ENCODE measurements at places on chromosomes 6 and 20.

DNA sequence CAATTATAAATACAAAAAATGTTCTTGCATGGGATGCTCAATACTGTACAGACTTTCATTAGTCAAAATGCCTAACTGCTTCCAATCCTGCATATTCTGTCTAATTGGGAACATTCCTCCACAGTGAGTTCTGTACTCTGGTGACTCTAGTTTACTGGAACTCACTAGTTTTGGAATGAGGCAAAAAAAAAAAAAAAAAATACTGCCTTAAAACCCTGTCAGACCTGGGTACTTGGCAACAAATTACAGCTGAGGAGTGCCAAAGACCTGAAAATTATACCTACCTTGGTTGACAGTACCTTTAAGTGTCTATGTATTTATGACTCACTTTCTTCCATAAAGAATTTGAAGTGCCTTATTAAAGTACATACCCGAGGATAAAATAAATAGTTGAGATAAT lies 276.7 kb downstream of the FARS2 start:
- peak; percentile 44 for DNase-seq

GRCh38 chr6:111874025-111874415 lies 768 bp upstream of the FYN start:
- no peak for DNase-seq

DNA sequence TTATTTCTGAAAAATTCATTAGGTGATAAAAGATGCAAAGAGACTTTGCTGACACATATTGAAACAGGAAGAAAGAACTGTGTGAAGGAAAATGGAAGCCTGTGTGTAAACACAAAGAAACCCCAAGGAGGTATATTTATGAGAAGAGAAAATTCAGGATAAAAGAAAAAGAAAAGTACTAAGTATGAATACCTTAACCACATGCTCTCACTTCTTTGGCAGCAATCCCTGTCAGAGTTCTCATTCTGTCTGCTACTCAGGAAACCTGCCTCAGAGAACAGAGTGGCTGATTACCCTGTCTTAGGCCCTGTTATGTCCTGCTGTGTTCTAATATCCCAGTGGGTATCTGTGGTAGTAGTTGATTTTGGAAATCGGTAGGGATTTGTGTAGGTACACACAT lies 457.9 kb downstream of the TBC1D32 start:
- DNase-seq, result no peak

DNA sequence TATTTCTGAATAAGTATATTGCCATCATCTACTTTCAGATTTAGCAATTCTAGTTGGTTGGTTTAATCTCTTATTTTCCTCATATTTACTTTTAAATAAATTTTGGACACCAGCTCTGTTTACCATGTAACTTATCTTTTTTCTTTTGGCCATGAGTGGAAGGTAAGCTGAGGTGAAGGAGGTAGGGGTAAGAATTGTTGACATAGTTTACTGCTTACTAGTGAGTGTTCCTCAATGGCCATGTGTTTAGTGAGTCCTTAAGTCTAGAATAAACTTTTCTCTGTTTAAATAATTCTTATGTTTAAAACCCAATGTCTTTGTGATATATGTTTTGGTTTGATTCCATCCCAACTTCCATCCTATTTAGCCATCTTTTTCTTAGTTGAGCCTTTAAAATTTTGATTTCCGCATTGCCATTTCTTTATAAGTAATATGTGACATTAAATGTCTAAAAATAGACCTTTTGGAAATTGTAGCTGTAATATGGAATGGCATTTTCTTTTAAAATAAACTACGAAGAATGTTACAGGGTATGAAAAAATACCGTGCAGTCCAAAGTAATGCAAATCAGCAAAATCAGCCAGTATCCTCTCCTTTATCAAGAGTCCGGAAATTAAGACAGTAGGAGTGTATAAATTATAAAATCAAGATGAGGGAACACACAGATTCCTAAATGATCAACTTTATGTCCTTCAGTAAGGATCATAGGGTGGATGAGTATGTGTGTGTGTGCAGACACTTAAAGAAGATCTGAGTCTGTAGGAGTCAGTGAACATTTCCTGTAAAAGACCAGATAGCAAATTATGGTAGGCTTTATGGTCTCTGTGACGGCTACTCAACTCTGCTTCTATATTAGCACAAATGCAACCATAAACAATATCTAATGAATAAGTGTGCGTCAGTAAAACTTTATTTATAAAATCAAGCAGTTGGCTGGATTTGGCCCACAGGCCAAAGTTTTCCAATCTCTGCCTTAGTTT lies 10.3 kb downstream of the STXBP5 start:
- no peak for DNase-seq

- DNase-seq, result peak; percentile 95
Measured at GRCh38 chr20:40506537-40506939, 182.5 kb downstream of the MAFB start.

- no peak for DNase-seq
Measured at GRCh38 chr20:37315021-37315451, 25.6 kb downstream of the MANBAL start.

DNA sequence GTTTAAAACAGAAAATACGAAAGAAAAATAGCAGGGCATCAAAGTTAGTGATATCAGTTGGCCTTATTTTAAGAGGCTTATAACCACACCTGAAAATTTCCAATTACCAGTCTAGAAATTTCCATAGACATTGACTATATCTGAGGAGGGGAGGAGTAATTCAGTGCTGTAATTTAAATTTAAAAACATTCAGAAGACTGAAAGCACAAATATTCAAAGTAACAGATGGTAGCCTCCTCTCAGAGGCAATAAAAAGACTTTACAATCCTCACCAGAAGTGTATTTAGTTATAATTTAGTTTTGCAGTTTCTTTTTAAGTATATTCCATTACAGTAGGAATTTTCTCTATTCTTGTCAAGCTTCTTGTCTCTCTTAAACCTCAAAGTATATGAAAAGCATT lies 18.4 kb upstream of the LOC128125822 start:
- DNase-seq, result no peak

DNA sequence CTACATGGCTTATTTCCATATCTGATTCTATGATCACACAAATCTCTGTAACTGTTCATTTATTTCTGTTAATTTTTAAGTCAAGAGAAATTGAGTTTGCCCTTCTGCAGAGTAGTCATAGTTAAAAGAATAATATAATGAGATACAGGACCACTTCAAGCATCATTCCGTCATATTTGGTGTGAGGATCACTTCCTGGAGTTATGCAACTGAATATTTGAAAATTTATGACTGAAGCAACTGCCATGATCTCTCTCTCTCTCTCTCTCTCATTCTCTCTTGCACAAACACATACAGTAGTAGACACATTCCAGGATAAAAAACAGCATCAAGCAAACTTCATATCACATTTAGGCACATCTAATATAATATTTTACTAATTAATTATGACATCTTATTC lies 116.4 kb downstream of the COL9A1 start:
- DNase-seq, result no peak

- no peak for DNase-seq
Measured at GRCh38 chr20:1629321-1629720, 9.5 kb upstream of the SIRPB1 start.

DNA sequence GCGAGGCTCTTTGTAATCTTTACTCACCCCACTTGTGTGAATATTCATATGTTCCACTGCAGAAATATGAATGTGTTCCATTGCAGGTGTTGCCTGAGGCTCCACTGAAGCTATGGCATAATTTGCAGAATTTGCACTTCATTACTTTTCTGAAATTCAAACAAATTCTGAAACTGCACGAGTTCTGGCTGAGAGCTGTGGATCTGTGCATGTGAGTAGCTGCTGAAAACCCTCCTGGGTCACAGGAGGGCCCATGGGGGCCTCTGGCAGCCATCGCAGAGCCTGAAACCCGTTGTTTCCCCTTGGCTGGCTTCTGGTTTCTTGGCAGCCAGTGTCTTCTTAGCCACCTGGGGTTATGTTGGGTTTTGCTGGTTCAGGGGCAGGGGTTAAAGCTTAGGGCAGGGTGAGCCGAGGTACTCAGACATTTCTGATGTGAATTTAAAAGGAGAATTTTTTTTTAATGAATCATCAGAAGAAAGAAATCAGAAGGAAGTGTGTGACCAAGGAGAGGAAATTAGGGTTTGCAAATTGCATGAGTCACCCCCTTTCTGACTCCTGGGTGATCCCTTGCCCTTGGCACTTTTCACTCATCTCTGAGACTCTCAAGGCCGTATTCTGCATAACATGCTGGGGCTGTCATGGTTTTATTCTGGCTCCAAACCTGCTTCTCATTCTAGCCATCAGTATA lies 40.6 kb downstream of the TOX2 start:
- peak; percentile 94 for DNase-seq

DNA sequence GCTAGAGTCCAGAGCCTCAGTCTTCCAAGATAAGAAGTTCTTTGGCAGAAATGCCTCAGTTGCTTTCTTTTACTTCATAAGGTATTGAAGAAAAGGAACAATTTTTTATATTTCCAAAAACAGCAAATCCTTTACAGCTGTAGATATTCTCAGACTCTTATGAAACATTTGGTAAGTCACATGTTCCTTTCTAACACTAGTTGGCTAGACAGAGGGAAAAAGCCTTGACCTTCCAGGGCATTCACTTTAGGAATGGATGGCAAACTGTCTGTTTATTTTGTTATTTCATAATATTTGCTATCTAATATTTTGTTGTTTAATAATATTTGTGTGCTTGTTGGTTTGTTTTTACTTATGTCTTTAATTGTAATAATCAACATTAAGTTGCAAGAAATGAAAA lies 140.8 kb downstream of the PTPRK start:
- DNase-seq, result no peak

GRCh38 chr20:6767126-6767535 lies 355 bp upstream of the BMP2 start:
- DNase-seq, result no peak

- DNase-seq, result no peak
Measured at GRCh38 chr6:97443408-97444080, 160.5 kb upstream of the MMS22L start.

- DNase-seq, result no peak
Measured at GRCh38 chr6:131581523-131581922, 8.5 kb downstream of the ARG1 start.

GRCh38 chr20:63699466-63700198 lies 3.2 kb downstream of the TNFRSF6B start:
- no peak for DNase-seq

GRCh38 chr20:5080384-5080877 lies 39.3 kb downstream of the PCNA start:
- DNase-seq, result no peak

DNA sequence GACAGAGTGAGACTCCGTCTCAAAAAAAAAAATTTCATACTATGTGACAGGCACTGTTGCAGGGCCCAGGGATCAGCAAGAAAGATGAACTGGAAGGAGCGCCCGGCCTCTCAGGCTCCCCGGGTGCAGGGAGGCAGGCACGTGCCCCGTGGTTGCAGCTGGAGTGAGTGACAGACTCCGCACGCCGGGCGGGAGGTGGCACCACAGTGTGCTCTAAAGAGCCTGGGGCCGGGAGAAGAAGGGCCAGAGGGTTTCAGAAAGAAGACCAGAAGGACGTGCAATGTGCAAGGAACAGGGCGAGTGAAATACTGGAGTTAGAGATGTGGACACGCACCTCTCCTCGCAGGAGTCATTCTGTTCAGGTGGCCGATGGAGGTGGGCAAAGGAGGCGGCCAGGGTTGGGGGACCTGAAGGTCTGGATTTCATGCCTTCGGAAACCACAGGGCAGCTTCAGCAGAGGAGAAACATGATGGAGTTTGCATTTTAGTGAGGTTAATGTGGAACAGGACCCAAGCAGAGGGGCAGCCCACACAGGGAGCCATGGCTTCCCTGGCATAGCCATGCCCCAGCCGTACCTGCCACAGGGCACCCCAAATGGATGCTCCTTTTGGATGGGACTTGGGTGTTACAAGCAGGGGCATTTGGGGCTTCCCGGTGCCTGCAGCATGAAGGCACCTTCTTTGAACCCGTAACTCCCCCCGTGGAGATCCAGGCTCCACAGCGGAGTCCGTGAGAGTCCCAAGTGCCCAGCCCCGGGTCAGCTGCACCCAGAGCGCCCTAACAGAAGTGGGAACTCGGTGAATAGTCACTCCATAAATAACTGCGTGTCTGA lies 226.2 kb downstream of the ERMARD start:
- no peak for DNase-seq

- DNase-seq, result no peak
Measured at GRCh38 chr6:30175765-30176164, 12.4 kb downstream of the TRIM15 start.

- no peak for DNase-seq
Measured at GRCh38 chr6:105794239-105794638, 291.9 kb upstream of the PRDM1 start.

DNA sequence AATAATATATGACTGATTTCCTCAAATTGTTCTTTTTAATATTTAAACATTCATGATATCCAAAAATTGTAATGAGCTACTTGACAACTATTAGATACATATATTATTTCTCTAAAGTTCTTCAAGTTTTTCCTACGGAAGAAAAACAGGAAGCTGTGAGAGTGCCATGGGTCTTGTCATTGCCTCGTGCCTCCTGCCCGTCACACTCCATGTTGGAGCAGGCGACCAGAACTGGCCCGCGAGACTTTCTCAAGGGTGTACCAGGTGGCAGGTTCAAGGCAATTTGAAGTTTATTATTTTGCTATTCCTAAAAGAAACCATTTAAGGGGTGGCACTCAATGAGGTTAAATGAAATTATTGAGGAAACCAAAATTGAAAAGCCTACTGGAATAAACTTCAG lies 337.2 kb downstream of the HACE1 start:
- DNase-seq, result no peak

GRCh38 chr6:135703007-135703406 lies 148.5 kb upstream of the PDE7B start:
- DNase-seq, result no peak

- no peak for DNase-seq
Measured at GRCh38 chr6:157884756-157885155, 61.7 kb downstream of the SNX9 start.

GRCh38 chr6:139030228-139030963 lies 1.9 kb downstream of the ABRACL start:
- DNase-seq, result no peak

GRCh38 chr6:163723759-163724158 lies 309.2 kb downstream of the QKI start:
- no peak for DNase-seq

DNA sequence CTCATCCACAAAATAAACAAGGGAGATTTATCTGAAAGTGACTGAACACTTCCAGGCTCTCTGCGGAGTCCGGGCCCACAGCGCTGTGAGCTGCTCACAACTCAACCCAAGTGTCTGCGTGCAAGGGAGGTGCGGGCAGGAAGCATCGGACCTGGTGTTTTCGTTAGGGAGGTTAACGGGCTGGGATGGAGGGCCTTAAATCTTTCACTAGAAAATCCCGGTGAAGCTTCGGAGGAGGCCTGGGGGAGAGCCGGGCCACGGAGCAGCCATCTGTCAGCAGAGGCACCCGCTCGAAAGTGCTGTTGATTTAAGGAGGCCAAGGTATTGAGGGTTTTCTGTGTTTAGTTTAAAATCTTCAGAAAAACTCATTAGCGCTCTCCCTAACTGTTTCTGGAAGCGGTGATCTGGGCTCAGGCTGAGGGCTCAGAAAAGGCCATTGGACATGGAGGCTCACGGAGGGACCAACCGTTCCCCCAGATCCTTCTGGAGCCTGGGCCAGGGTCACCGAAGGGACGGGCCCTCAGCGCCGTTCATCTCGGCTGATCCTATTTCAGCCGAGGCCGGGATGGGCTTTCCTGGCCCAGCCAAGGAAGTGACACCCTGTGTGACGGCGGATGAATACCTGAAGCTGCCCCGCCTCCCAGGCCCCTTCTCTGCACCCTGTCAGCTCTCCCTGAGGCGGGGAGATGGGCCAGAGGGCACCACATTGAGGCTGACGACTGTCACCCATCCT lies 20.7 kb downstream of the GATA5 start:
- no peak for DNase-seq

GRCh38 chr20:16368645-16369292 lies 204.5 kb downstream of the KIF16B start:
- DNase-seq, result peak; percentile 12

Measured in bronchial epithelial cell (primary cell).